ENCODE measurements at places on chromosomes 2 and 18.

DNA sequence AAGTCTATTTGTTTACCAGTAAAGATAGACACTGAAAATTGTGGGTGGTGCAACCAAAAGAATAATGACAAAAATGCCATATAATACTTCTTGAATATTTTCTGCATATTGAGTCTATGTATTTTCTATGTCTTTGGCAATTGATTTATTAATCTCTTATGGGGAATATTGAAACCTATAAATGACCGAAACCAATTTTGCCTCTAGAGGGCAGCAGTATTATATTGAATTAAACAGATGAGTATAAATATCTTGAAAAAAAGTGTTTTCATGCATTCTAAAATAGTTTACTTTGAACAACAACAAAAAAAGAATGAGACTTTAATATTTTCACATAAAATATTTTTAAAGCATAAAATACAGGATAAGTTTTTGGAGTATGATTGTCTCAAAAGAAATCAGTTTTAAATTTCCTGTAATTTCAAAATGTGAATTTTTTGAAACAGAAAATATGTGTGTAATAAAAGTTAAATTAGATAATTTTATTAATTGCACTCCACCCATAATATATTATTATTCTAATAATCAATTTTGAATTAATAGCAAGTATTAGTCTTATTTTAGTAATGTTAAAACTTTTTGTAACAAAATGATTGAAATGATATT lies 49.9 kb upstream of the CALCRL start:
- no peak for DNase-seq

DNA sequence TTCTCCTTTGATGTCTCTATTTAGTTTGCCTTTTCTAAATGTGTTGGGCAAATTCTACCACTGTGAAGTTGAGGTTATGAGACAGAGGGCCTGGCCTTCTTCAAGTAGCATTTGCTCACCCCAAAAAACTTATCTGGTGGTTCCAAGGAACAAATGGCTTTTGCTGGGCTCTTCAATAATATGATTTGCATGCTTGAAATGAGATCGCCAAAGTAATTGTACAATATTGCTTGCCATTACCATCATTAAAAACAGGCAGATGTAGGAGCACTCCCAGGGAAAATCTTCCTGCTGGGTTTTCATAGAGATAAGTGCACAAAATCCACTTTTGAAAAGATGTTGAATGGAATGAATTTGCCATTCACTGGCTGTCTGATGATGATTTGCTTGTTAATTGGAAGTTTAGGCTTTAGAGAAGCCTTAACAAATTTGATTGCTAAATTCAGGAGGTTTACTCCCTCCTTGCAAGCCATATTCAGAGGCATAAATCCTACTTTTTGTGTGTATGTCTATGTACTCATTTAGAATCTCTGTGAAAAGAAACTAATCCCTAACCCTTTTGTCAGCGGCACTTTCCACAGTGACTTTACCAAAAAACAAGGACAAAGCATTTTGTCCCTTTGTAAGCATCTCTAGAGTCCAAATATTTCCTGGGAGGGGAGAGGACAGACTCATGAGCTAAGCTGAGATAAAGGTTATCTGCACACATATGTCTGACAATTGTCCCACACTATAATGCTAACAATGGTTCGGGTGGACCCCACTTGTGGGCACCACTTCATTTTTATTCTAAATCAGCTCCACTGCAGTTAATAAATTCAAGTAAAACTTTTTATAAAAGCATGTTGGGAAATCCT lies 240.8 kb upstream of the PIK3C3 start:
- no peak for DNase-seq

- no peak for DNase-seq
Measured at GRCh38 chr18:35024965-35025364, 16.2 kb upstream of the MAPRE2 start.

- no peak for DNase-seq
Measured at GRCh38 chr18:41150316-41150715, 804.7 kb upstream of the PIK3C3 start.

DNA sequence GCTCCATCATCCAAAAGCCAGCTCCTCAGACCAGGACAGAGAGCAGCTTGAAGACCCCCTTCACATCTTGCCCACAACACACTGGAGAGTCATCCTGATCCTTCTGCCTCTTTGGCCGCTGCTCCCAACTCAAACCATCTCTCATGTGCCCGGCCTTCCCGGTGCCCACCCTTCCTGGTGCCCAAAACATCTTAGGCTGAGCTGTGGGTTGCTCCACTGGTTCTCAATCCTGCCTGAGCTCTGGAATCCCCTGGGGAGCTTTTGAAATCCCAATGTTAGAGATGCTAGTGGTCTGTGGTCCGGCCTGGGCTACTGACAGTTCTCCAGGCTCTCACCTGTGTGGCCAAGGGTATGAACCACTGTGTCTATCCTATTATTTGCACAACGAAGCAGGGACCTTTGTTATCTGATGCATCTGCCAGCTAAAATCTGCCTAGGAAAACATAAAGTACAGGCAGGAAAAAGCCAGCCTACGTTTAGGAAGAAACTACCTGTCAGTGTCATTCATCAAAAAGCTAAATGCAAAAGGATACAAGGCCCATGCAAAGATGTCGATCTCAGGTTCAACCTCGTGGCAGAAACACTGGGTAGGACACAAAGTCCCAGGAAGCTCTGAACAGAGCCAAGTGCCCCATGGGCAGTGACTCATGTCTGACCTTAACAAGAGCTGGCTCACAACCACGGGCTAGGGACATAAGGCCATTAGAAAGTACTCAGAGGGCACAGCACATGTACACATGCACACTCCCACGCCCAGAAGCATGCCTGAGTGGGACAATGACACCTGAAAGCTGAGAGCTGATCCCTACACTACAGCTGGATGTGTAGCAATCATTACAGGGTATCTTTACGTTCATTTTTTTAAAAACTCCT lies 30.8 kb downstream of the TBC1D8 start:
- DNase-seq = no peak

DNA sequence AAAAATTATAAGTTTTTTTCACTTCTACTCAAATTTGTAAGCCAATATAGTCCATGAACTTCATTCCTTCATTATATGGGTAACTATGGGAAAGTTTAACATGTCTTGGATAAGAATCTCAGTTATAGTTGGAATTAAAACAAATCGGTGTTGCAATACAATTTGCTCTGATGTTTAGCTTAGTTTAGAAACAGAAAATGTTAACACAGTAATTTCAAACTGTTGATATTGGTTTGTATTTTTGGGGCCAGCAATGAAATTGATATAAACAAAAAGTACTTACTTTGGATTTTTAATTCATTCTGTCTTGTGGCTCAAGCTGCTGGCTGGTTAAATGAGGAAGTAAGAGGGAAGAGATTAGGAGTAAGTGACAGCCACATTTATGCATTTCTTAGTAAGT lies 368.5 kb upstream of the NT5C1B start:
- no peak for DNase-seq

DNA sequence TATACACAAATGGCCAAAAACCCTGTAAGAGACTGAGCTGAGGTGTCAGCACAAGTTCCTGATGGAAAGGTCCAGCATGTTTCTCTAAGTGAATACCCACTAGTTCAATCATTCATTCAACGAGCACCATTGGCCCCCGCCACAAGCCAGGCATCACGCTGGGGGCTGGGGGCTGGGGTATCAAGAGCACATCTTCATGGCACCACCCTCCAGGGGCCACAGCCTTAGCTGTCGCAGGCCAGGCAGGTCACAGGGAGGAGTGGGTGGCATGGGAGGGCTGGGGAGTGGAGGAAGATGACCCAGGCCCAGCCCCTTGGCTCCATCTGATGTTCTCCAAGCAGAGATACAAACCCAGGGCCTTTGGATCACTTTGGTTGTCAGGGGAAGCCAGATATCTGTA lies 97.9 kb downstream of the ACKR3 start:
- DNase-seq = no peak

DNA sequence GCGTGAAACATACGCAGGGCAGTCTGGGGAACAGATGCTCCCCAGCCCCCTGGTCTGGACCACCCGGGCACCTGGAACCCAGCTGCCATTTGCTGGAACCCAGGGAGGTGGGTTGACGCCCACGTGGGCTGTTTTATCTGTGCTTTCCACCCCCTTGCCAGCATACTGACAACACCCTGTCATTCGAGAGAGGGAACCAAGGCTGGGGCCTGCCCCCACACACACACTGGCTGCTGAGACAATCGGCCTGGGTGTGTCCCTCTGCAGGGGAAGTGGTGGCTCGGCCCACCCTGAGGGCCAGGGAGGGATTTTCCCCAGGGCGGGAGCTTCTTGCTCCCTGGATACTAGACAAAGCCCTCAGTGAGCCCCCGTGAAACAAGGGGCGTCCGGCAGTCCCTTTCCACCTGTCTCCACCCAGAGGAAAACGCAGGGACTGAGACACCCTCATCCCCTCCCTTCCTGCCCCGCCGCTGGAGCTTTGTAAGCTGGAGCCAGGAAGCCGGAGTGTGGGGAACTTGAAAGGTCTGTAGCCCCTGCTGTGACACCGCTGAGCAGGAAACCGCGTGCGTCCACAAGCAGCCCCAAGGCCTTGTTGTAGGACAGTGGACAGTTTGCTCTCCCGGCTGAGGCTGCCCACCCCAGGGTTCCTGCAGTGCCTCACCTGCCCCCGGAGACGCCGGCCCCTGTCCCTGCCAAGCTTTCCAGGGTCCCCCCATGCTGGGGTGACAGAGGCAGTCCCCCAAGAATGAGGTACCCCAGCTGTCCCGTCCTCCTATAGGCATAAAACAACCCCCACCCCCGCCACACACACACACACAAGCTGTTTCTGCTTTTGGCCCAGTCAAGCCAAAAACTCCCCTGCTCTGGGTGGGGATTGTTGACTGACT lies 14.1 kb upstream of the KLF11 start:
- DNase-seq = no peak

DNA sequence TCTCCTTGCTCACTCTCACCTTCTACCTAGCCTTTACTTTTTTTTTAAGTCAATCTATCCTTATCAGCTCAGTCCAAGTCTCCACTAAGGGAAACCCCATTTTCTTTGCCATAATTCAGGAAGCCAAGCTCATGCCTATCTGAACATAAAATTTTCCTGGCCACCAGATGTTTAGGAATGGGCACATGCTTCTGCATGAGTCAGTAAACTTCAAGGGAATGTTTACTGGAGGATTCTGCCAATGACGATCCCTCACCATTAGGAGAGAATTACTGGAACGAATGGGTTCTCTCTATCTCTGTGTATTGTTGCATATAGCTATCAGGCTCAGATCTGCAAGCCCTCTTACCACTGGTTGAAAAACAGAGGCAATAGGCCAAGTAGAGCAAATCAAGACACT lies 731.7 kb upstream of the ZNF804A start:
- DNase-seq = no peak

GRCh38 chr2:217471319-217471718 lies 531.5 kb downstream of the TNS1 start:
- no peak for DNase-seq

DNA sequence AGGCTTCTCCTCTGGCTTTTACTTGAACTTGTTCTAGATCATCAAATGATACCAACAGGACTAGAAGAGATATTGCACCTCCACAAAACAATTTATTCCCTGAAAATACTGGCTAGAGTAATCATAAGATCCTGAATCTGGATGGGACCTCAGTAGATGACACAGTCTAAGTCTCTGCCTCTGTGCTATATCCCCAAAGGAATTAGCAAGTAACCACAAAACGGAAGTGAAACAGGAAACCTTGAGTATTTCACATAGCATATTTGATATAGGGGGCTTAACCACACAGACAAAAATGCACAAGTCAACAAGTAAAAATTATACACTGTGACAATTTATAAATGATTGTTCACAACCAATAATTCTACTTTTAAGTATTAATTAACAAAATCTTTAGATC lies 456.9 kb upstream of the TNP1 start:
- no peak for DNase-seq

GRCh38 chr2:41729800-41730364 lies 317.9 kb upstream of the PKDCC start:
- DNase-seq = no peak

DNA sequence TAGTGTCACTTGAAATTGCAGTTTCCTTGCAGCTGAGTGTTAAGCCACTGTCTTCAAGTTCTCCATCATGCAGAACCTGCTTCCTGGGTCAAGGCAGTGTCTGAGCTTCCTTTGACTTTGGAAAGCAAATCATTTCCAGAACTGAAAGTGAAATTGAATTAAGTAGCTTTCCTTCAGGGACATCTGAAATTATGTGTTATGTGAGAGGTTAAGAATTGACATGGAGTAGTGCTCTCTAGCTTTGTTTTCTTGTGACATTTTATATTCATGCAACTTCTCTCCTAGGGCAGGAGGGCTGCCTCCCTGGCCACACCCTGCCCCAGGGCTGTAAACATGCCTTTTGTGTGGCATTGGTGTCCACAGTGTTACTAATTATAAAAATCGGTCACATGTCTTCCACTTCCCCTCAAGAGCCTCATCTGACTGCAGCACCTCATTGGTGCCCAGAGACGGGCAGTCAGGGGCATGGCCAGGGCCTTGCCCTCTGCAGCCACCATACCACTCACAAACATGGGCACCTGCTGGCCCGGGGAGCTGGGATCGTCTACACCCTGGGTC lies 14.4 kb downstream of the RAB12 start:
- DNase-seq = no peak

DNA sequence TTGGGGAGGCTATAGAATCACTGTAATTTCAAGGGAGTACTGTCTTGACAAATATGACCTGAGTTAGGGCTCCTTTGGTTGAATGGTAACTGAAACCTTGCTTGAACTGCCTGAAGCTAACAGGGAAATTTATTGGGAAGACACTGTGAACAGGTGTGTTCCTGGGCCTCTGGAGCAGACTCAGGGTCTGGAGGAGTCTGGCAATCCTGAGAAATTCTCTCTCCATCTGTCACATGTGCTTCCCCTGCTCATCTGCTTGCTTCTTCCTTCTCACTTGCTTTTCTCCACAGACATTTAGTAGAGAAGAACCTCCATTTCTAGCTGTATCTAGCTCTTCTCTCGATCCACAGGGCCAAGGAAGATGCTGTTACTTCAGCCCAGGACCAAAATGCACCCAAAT lies 476.5 kb downstream of the LRP1B start:
- DNase-seq = no peak

GRCh38 chr2:138515092-138515491 lies 13.5 kb downstream of the SPOPL start:
- DNase-seq = no peak

- DNase-seq = no peak
Measured at GRCh38 chr2:203802342-203803052, 65.1 kb upstream of the CTLA4 start.

- no peak for DNase-seq
Measured at GRCh38 chr2:221465776-221466175, 106.3 kb downstream of the EPHA4 start.

GRCh38 chr2:241280291-241280690 lies 35.2 kb downstream of the HDLBP start:
- DNase-seq = no peak

Measured in progenitor cell of endocrine pancreas (in vitro differentiated cells).